ENCODE measurements at places on chromosomes 4 and X.

- DNase-seq: no peak
Observed at GRCh38 chr4:169108303-169108702, 98.2 kb upstream of the CBR4 start.

GRCh38 chrX:23403849-23404248 is 69.2 kb downstream of the PTCHD1 start:
- no peak for DNase-seq

DNA sequence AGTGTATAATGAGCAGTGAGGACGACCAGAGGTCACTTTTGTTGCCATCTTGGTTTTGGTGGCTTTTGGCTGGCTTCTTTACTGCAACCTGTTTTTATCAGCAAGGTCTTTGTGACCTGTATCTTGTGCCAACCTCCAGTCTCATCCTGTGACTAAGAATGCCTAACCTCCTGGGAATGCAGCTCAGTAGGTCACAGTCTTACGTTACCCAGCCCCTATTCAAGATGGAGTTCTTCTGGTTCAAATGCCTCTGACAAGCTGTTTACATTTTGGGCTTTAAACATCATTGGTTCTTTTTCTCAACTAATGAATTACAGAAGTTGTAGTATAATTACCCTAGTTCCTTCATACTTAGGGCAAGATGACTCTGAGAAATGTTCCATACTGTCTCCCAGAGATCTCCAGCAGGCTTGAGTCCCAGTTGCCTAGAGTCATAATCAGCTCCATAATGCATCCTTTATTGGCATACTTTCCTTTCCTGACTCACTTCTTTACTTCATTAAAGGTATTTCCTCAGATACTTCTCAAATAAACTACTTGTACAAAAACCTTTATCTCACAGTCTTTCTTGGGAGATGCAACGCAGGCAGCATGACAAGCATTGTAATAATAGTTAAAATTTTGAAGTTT is 136.5 kb downstream of the KDM6A start:
- DNase-seq: no peak

DNA sequence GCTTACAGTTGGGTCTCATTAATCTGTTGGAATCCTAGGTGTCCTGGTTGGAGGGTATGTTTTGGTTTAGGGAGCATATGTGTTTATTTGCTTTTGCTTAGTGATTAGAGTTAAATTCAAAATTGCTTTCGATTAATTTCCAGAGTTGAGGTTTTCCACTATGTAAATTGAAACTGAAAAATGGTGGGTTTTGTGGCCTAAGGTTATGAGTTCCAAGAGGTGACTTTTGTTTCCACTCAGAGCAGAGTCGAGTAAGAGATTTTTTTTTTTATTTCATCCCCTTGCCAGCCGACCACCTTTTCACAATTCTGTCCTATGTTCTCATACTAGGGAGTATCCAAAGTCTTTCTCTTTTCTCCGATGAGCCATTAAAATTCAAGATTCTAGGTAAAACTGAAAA is 66.9 kb downstream of the GRIA2 start:
- DNase-seq: no peak

GRCh38 chr4:141339391-141339790 is 118.7 kb downstream of the ZNF330 start:
- DNase-seq: no peak

GRCh38 chr4:69490271-69490670 is 5.4 kb downstream of the UGT2B4 start:
- DNase-seq: no peak

GRCh38 chr4:145623831-145624230 is 4.6 kb downstream of the MMAA start:
- no peak for DNase-seq

DNA sequence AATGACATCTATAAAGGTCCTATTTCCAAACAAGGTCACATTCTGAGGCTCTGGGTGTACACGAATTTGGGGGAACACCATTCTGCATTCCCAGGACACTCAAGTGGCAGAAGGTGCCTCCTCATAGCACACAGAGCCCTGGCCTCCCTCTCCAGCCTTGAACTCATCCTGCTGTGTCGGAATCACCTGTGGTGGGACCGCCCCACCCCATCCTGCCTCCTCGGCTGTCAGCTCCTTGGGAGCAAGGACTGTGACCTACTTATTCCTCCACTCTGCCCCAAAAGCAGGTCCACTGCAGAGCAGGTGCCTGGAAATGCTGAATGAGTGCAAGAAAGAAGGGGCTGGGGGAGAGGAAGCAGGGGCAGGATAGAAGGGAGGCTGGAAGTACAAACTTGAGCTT is 33.5 kb downstream of the HTRA3 start:
- no peak for DNase-seq

DNA sequence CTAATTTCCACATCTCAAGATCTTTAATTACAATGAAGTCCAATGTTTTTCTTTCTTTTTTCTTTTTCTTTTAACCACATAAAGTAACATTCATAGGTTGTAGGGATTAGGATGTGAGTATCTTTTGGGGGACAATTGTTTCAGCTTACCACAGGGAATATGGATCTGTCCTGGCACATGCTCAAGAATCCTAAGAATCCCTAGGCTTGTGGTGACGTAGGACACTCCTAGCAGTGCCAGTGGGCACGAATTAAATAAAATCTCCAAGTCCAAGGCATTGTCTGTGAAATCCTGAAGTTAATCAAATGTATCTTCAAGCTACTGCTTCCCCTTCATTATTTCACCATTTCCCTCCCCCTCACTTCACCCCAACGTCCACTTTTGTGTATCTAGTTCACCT is 2.6 kb upstream of the LAS1L start:
- DNase-seq: no peak

GRCh38 chrX:48833542-48834138 is 1.8 kb downstream of the PCSK1N start:
- no peak for DNase-seq

DNA sequence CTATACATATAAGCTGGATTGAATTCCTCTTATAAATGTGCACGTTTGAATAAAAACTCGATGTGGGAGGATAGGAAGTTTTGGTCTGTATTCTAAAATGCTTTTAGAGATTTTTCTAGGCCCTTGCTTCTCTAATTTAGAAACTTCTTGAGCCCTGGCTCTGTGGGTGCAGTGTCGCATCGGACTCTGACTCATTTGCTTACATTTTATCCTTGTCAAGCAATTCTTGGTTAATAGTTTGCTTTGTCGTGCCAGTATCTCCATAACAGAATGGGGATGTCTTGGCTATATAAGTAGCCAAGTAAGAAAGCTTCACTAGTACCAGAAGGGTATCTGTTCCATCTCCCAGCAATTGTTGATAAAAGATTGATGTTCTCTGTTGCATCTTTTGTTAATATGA is 10.7 kb downstream of the SGMS2 start:
- no peak for DNase-seq

GRCh38 chr4:174933083-174933482 is 14.9 kb downstream of the ADAM29 start:
- DNase-seq: no peak

DNA sequence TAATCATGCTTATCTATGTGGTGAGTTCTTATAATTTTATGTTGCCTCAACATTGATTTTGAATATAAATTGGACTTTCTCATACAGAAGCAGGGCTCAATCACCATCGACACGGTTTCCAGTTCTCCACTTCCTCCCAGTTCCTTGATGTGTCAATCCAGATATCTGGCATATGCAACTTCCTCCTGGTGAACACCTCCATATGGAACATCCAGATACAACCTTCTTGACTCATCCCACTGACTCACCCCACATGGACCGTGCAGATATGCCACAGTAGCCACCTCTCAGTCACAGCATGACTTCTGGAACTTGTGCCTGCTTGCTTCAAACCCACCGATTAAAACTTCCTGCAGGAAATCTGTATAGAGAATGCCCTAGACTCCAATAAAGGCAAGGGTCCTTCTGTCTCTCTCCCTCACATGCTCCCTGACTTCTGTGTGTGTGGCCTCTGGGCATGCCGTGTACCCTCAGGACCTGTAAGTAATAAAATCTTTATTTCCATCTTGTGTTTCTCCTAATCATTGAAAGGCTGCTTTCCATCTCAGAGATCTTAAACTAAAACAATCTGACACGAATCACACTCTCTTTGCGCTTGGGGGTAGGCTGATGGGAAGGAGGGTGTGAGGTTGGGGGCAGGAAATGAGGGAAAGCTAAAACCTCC is 67.0 kb downstream of the HTRA3 start:
- DNase-seq: no peak

DNA sequence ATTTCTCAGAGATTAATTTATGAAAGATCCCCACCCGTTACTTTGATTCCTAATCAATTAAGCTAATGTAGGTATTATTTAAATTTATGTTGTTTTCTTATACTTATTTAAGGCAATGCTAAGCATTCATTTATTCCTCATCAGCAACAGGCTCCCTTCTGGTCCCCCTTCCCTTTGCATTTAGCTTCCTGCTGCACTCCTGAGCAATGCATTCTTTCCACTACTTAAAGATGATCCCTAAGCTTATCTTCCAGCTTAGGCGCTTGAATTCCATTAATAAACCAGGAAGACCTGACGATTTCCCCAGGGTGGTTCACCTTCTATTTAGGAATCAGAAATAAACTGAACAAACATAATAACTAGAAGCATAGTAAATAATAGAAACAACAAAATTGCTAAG is 1003.1 kb downstream of the FSTL5 start:
- no peak for DNase-seq

GRCh38 chr4:10701702-10702460 is 17.3 kb upstream of the CLNK start:
- DNase-seq: no peak

DNA sequence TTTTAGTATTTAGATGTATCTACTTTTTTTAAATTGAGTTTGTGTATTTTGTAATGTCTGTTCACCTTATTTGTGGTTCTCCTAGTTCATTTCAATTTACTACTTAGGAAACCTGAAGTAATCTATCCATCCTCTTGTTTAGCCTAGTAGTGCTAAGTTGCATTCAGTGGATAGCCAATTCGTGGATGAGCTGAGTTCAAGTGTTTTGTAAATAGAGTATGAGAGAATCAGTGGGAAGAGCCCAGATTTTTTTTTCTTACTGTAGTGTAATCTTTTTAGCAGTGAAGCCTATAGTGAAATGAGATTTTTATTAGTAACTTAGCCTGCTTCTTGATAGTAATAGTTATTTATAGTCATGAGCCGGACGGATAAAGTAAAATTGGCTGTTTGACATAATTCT is 21.7 kb downstream of the STAG2 start:
- no peak for DNase-seq

- DNase-seq: no peak
Observed at GRCh38 chr4:95833711-95834194, 6.1 kb upstream of the PDHA2 start.

- no peak for DNase-seq
Observed at GRCh38 chr4:153509724-153510123, 43.6 kb downstream of the TMEM131L start.

DNA sequence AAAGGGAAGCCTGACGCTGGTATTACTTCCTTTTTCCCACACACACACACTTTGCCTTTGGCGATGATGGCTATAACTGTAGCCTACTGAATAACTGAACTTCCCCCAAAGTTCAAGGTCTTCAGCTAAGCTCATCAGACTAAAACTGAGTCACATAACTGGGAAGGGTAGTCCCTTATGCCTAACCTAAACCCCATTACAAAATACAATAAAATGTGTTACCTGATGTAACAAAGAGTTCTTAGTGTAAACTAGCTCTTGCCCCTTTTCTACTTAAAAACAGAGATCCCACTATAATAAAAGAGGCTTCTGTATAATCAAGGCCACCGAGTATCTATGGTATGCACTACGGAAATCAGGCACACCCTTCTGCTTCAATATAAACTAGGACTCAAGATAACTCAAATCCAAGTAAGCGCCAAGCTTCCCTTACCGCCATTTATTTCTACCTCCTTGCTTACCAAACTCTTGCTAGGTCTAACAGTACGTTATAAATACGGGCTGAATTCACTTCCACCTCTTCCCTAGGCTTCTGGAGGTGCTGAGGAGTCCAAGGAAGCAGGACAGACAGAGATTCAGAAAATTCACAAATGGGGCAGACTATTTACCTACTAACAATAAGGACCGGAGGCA is 2.4 kb downstream of the OTUD4 start:
- no peak for DNase-seq

DNA sequence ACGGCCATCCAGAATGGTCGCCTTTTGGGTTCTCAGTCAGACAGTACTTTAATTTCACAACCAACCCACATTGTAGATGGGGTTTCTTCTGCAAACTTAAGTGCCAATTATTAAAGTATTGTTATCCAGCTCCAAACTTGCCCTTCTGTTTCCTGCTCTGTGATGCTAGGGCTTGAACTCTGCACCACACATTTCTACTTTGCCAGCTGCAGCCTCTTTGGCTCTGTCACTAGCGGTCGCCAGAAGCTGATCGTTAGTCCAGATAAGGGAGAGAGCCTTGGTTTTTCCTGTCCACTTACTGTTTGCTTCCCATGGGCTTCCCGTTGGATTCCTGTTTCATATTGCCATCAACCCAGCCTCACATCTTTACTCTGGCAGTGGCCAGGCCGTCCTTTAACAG is 196.6 kb downstream of the ASB9 start:
- no peak for DNase-seq

DNA sequence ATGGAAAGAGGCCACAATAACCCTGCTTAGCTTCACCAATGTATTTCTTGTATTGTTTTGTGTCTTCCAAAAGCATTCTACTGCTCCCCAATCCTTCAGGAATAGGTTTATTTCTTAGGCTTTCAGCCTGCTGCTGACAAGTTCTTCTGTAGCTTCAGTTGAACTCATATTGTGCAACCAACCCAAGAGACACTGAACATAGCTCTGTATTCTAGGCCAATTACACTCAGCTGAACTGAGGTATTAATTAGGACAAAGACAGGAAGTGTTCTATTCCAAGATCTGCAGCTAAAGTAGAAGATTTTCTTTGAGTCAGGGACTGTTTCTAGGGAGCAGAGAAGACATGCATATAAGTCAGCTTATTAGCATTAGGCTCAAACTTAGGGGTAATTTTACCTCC is 151.8 kb downstream of the LHFPL1 start:
- DNase-seq: no peak

DNA sequence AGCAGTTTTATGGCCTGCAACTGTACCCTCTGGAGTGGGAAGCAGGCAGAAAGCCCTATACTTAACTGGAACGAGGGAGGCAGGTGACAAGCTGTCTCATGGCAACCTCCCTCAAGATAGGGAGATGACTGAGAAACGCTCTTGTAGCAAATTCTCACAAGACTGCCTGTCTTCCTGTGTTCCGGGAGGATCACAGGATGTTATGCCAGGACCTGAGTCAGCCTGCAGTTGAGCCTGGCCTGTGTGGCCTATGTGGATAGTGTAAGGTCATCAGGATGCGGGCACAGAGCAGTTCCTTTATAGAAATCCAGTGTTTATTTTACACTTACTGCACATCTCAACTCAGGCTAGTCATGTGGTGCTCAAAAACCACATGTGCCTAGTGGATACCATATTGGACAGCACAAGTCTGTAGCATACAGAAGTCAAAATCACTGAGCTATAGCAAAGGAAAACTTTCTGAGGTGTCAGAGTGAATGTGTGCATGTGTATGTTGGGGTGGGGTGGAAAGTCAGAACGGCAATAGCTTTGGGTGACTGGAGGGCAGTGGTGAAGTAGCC is 25.2 kb downstream of the TAF7L start:
- no peak for DNase-seq

DNA sequence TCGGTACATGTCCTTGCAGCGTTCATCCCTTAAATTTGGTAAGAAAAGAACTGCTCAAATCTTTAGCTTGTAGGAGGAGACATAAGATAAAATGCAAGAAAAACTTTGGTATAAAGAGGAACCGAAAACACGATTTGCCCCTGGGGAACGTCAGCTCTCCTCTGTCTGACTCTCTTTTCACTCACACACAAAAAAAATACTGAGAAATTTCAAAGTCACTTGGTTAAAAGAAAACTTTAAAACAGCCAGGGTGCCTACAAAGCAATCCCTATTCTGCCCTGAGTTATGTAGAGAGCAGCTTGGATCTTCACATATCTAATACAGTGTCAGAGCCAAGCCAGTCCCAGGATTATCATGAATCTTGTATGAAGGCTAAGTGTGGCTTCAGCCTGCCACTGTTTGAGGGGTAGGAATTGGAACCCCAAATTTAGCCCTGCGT is 248.5 kb upstream of the CXXC4 start:
- no peak for DNase-seq

All from NCI-H460 (cell line).